ENCODE measurements at places on chromosomes 7 and 10.

DNA sequence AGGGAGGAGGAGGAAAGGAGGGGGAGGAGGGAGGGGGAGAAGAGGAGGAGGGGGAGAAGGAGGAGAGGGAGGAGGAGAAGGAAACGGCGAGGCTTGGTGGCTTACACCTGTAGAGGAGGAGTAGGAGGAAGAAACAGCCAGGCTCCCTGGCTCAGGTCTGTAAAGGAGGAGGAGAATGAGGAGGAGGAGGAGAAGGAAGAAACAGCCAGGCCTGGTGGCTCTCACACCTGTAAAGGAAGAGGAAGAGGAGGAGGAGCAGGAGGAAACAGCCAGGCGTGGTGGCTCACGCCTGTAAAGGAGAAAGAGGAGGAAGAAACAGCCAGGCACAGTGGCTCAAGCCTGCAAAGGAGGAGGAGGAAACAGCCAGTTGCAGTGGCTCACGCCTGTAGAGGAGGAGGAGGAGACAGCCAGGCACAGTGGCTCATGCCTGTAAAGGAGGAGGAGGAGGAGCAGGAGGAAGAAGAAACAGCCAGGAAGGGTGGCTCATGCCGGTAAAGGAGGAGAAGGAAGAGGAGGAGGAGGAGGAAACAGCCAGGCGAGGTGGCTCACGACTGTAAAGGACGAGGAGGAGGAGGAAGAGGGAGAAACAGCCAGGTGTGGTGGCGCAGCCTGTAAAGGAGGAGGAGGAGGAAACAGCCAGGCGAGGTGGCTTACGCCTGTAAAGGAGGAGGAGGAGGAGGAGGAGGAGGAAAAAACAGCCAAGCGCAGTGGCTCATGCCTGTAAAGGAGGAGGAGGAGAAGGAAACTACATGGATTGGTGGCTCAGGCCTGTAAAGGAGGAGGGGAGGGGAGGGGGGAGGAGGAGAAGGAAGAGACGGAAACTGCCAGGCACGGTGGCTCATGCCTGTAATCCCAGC, 14.9 kb upstream of the CRCP start:
- no peak for DNase-seq

DNA sequence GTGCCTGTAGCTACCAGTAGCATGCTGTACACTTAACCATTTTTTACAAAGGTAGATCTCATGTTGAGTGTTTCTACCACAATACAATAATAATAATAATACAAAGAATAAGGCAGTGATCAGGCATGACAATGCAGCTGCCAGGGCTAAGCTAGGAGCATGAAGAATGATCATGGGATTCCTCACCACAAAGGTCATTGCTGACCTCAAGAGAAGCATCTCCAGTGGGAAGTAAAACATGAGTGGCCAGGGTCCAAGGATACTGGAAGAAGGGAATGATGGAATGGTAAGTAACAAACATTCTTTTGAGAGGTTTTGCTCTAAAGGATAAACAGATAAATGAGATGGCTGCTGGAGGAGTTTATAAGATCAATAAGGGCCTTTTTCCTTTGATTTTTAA, 591.1 kb downstream of the TNS3 start:
- no peak for DNase-seq

GRCh38 chr7:108097703-108098102, 32.5 kb downstream of the LAMB4 start:
- no peak for DNase-seq

DNA sequence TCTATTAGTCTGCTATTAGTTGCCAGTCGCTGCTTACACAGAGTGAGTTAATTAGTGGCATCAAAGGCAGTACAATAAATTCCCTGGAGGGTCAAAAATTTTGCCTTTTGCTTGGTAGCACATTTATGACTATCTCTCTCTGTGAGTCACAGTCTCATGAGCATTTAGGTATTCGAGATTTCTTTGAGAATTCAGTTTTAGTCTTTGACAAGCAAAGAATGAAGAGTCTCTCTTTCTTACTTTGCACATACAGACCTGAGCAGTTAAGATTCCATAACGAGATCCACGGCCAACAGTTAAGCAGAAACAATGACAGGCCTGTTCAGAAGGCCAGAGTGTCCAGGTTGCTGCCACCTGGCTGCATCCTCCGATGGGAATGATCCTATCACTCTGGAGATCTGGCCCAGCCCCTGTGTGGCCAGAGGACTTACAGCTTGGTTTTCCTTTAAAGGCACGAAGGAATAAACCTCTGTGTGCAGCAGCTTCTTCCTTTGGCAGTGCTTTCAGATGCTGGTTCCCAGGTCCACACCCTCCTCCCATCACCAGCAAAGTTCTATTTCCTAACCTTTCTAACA, 80.6 kb downstream of the GLI3 start:
- DNase-seq, result no peak

GRCh38 chr10:99236627-99237309, 1.1 kb upstream of the HPSE2 start:
- DNase-seq, result no peak

DNA sequence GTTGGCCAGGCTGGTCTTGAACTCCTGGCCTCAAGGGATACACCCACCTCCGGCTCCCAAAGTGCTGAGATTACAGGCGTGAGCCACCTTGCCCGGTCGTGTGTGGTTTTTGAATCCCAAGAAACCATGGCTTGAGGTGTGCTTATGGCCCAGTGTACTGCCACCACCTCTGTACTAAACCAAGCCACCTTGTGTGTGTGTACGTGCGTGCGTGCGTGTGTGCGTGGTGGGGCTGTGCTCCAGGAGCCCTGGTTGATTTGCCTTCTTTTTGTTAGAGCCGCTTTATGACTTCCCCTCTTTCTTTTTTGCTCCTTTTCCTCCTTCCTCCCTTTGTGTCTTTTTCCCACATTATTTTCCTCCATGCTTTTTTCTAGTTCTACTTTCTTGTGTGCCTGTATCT, 121.4 kb downstream of the CAMK1D start:
- no peak for DNase-seq

GRCh38 chr10:83218205-83218604, 921.1 kb upstream of the GHITM start:
- DNase-seq, result no peak

DNA sequence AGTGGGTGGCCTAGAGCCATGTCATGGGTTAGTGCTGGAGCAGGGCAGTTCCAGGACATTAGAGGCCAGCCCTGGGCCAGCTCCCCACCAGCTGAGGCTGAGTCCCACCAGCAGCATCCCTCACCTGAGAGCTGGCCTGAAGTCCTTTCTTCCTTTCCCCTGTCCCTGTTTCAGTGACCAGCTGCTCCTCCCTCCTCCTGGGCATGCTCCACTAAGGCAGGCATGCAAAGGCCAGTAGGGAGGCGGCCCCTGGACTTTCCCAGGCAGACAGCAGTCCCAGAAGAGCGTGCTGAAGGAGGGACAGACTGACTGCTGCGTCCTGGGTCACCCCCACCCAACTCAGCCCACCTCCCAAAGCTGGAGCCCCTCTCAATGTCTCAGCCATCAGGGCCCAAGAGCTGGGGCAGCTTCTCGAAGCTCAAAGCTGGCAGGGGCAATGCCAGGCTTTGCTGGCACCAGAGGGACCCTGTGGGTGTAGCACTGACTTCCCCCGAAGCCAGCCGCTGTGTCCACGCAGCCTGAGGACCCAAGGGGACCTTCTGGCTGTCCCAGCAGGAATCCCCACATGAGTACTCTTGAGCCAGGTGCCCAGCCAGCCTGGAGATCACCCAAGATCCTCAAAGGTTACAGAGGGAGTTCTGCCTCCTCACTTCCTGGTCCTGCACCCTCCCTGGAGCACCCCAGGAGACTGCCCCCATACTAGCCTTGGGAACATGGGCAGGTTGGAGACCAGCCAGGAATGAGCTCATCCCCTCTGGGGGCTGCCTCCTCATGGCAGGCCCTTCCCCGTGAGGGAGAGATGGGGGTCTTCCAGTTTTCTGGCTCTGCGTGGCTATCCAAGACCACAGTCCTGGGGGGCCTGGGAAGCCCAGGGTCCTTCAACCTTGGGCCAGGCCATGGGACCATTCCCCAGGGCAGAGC, 35.2 kb upstream of the RET start:
- DNase-seq, result no peak

DNA sequence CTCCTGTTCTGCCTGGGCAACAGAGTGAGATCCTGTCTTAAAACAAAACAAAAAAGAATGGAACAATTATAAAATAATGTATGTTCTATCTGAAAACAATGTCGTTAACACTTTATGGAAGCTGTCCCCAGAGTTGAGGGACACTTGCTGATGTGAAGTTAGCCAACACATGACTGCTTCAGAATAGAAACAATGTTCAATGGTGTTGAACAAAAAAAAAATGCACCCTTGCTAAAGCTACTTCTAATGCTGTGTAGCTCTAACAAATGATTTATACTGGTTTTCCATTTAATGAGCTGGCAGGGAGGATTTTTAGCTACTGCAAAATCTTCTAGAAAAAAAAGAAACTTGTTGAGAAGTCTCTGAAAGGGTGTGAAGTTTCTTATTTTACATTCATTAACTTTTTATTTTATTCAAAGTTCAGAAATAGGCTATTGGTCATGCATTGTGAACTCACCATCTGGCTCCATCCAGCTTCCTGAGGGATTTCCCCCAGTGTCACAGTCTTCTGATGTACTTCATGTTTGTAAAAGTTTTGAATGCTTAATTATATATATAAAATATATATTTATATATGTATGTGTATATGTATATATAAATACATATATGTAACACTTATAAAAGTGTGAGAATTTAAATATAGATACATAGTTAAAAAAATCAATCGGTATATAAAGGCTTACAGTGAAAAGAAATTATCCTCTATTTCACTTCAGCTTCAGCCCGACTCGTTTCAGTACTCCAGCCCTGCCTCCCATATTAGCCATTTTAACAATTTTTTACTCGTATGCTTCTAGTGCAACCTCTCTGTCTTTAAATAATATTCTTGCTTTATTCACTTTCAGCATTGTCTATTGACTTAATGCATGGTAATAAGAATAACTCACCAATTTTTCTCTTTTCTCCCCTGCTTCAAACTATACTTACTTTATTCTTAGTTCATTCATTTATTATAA, 35.0 kb downstream of the HDAC9 start:
- DNase-seq, result no peak

DNA sequence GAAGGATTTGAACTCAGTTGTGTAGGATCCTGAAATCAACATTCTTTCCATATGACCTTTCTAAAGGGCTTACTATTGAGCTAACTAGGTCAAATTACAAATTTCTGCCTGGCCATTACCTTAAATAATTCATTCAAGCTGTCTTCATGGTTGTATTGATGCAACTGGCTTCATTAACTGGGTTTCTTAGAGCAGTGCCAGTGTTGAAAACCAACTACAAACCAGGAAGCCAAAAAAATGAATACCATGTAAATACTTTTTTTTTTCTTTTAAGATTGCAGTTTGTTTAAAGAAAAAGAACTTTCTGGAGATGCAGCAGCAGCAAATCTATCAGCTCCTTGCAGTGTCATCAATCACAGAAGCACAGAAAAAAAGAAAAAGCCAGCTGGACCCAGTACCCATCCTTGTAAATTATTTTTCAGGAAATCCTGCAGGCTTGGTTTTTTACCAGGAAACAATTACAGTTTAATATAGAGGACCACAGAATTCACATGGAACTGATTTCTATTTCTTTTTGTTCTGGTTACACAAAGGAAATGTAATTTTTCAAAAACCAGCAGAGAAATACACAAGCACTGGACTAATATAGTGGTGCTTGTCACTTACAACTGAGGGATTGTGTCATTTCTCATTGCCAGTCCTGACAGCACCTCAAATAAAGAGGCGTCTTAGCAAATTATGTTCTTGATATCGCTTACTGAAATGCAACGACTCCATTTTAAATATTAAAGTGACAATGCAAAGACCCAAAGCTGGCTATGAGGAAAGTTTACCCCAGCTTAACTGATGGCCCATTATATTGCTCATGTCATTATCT, 131.9 kb downstream of the TMEM26 start:
- no peak for DNase-seq

DNA sequence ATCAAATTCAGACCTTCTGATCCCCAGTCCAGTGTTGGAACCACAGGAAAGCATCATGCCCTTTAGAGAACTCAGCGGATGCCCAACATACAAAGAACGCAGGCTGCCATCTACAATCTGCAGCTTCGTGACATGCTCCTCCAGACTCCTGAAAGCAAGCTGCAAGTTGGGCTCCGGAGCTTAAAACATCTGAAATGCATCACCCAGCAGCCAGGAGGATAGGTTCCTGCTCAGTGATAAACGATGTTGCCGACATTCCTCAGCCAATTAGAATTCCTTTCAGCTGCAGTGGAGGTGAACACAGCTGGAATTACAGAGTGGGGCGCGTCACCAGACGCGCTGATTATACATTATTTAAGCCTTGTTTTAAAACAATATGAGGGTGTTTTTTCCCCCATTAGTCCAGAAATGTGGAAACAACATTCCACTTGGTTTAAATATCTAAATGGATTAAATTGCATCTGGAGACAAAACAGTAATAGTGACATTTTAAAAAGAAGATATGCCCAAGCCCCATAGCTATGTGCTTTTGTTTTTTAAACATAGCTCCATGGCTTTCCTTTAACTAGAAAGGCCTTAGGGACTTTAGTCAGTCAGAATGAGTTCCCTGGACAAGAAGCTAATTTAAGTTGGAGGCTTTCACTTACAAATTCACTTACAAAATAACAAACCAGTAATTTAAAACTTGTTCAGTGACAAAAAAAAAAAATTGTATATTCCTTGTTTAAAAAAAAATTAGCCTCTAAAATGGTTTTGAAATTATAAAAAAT, 6.3 kb downstream of the SMURF1 start:
- DNase-seq, result no peak

DNA sequence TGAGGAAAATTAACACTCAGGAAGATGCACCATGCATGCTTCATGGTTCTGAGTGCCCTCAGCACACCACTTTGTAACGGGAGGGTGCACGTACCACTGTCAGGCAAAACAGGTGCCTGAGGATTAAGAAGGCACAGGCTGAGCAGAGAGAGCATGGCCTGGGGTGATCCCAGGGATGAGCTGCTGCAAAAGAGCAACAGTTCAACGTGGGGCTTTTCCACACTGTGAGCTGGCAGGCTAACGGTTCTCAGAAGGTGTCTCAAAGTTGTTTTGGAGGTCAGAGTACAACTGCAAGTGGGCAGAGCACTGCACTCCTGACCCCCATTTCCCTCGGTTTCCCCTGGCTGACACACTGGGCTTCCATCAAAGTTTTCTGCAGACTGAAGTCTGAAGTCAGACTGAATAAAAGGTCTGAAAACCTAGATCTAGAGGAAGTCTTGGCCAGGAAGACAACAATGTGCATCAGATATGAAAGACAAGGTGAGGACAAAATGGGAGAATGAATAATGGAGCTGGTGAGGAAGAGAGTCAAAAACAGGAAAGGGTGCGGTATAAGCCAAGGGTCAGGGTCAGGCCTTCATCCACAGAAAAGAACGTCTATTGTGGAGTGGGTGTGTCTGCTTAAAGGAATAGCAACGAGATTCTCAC, 20.5 kb downstream of the ZNF438 start:
- DNase-seq, result no peak

- no peak for DNase-seq
These were observed 105.0 kb downstream of the SUGCT start for GRCh38 chr7:40239755-40240303.

- DNase-seq, result no peak
These were observed 364.3 kb upstream of the ANKRD30A start for GRCh38 chr10:36761121-36761520.

GRCh38 chr10:1299041-1299726, 243.0 kb downstream of the WDR37 start:
- no peak for DNase-seq

GRCh38 chr7:121447911-121448300, 51.8 kb upstream of the FAM3C start:
- DNase-seq, result no peak

- DNase-seq, result no peak
These were observed 53.5 kb upstream of the APBB1IP start for GRCh38 chr10:26384600-26384999.

- DNase-seq, result no peak
These were observed 1.8 kb downstream of the LFNG start for GRCh38 chr7:2521341-2521745.

GRCh38 chr10:88080213-88080612, 216.8 kb downstream of the PTEN start:
- no peak for DNase-seq
